M059J (cell line): ENCODE measurements at places on chromosomes 7 and 10.

- no peak for DNase-seq
Observed at GRCh38 chr10:102001435-102002068, 54.4 kb downstream of the ARMH3 start.

GRCh38 chr10:43689618-43689954 lies 40.9 kb upstream of the ZNF32 start:
- DNase-seq: no peak

DNA sequence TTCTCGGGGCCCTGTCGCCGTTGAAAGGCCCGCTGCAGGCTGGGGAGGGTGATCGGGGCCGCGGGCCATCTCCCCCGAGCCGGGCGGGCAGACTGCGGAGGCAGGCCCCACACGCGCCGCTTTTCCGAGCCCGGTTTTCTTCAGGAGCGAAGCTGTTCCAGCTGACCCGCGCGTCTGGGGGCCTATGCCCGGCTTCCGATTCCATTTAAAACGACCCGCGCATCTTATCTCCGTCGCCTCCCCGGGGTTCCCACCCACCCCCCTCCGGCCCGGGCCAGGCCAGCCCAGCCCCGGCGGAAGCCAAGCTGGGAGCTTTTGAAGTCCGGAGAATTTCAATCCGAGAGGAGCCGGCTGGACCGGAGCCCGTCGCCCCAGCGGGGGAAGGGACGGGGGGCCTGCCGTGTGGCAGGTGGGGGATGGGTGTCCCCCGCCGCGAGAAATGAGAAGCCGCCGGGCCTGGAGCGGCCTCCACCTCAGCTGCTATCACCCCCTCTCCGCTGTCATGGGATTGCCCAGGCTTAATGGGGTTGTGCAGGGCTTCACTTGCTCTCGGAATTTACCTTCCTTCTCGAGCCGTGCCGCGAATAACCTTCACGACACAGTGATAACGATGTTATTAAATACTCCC lies 3.1 kb upstream of the EVX1 start:
- DNase-seq: no peak

DNA sequence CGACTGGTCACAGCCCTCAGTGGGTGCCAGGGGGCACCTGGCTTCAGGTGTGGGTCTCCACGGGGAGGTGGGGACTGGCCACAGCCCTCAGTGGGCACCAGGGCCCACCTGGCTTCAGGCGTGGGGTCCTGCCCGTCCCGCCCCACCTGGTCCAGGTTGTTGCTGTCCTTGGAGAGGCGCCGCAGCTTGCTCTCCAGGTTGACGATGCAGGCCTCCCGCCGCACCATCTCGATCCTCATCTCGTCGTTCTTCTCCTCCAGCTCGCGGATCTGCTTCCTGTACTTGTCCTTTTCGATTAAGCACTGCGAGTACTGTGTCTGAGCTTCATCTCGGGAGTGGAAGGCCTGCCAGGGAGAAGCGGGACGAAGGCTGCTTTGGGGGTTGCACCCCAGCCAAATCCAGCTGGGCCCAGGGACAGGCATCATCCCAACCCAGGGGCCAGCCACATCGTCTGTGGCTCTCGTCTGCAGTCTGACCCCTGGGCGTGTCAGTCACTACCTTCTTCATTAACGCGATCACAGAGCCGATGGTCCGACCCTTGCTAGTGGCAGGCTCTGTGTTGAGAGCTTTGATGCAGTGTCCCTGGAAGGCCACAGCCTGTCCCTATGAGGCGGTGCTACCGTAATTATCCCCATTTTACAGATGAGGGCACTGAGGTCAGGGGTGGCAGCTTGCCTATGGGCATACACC lies 92.9 kb upstream of the GNA12 start:
- DNase-seq: no peak

DNA sequence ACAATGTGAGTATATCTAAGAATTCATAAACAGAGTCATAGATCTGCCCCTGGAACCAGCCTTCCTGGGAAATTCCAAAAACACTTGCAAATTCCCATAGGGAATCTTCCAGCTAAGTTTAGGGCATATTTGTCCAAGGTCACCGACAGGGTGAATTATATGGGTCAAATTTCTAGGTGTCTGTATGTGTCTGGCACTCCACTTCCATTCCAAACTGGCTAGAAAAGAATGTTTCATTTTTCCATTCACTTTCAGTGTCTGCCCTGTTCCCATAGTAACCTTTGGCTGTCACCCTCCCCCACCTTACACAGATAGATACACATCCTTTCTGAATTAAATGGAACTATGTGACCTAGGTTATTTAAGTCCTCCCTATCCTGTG lies 230.9 kb downstream of the CREB5 start:
- no peak for DNase-seq

- DNase-seq: no peak
Observed at GRCh38 chr7:26406433-26406832, 114.8 kb downstream of the SNX10 start.

DNA sequence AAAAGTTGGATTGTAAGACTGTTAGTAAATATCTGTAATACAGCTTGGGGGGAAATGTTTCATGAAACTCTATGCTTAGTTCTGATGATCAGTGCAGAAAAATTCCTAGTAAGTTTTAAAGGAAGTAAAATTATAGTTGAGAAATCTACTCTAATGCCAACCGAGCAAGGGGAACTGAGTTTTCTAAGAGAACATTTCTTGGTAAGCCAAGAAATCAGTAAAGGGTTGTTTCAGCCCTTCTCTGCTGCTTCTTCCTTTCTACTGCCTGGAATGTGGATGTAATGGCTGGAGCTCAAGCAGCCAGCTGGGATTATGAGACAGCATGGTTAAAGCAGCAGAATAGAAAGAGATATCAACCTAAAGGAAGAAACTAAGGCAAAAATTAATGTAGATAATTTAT lies 15.9 kb upstream of the AKR1B1 start:
- no peak for DNase-seq

DNA sequence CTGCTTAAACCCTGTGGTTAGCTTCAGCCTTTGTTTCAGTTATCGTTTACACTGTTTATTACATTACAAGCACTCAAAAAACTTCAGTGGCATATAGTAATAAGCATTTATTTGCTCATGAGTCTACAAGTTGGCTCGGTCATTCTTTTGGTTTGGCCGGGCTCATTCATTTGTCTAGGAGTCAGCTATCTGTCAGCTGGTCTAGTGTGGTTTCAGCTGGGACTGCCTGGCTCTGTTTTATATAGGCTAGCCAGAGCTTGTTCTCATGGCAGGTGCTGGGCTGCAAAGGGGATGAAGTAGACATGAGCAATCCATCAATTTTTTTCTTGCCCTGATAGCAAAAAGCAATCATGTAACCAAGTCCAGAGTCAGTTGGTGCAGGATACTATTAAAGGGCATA lies 103.6 kb downstream of the MKLN1 start:
- DNase-seq: peak; percentile 52

DNA sequence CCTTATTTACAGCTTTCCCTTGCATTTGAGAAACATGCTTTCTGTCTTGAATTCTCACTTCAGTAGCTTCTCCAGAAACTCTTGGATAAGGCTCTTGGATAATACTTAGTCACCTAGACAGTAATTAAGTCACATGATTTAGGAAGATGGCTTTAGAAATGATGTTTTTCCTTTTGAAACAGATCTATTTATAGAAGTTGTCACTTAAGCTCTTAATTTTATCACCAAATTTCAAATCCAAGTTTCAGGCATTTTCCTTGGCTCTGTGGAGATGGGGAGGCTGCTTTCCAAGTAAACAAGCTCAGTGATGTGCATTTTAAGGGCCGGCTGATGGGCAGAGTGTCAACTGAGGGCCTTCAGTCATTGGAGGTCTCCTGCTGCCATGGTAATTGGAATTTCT lies 130.3 kb downstream of the SRI start:
- no peak for DNase-seq

GRCh38 chr7:22114440-22114981 lies 168.8 kb upstream of the CDCA7L start:
- no peak for DNase-seq

DNA sequence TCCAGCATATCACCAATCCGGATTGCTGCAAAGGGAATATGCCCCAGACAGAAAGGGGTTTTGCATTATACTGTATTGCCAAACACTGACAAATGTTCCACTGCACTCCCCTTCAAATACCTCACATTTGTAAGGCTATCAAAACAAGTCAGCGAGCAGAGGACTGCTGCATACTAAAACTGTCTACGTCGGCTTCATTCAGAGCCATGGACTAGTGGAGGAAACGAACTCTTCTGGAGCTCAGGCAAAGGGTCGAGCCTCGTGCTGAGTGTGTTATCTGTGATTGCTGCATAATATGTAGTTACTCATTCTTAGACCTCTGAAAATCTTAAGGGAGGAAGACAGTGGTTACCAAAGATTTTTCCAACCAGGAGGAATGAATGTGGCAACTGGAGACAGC lies 200.2 kb downstream of the DYNC1I1 start:
- no peak for DNase-seq

DNA sequence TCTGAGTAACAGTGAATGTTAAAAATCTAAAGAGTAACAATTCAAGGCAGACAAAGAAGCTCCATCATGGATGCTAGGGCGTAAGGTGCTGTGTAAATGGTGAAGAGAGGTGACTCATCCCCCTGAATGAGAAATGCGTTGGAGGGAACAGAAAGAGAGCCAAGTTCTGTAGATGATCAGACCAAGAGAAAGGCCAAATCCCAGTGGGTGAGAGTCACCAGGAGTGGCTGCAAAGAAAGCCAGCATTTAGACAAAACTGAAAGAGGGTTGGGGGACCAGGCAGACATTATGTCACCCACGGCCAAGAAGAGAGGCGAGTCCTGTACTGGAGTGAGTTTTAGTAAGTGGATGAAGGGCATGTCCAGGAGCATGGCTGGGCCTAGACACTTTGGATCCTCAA lies 153.1 kb downstream of the TRIL start:
- DNase-seq: peak; percentile 86

GRCh38 chr10:44725404-44725803 lies 185.7 kb upstream of the TMEM72 start:
- peak; percentile 38 for DNase-seq

DNA sequence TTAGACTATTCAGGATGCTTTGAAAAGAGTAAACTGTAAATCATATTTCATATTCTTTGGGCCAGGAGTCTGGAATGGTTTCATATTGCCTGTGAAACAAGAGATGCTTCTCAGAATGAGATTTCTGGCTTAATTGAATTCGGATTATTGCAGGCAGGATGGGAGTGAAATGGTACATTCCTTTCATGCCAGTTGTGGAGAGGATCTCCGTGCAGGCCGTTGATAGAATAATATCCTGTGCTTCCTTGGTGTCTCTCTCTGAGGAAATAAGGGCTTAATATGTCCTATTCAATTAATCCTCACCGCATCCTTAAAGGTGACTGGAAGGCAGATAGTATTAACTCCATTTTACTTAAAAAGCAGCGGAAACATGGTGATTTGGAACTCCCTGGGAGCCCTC lies 56.6 kb downstream of the CUX1 start:
- no peak for DNase-seq

DNA sequence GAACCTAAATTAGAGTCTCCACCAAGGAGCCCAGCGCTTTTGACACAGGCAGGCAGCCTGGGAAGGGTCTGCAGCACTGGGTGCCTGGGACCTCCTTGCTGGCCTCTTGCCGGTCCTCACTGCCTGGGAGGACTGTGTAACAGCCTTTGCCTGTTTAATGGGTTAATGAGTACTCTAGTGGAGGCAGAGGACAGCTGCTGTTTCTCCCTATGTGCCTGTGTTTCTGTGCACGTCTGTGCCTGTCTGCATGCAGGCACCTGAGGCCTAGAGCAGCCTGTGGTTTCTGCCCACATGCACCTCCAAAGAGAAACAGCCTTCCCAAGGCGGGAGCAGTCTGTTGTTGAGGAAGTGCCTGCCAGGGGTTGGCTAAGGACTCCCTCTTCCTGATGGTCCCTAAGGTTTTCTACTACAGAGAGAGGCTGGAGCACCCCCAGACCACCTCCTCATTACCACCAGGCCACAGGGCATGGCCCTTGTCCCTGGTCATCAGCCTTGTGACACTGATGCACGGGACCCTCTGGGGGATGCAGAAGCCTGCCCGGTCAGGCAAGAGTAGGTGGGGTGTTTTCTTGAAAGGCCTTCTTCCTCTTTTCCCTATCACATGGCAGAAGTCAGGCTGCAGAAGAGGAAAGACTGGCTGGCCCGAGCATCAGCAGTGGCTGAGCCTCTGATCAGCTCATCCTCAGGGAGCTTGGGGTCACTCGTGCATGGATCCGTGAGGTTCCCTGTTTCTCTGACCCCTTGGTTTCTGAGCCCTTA lies 14.2 kb downstream of the SLC29A3 start:
- no peak for DNase-seq

GRCh38 chr7:45897042-45897690 lies 8.9 kb downstream of the IGFBP1 start:
- peak; percentile 89 for DNase-seq

- no peak for DNase-seq
Observed at GRCh38 chr7:110592557-110592956, 498.4 kb upstream of the LRRN3 start.

- no peak for DNase-seq
Observed at GRCh38 chr10:24382979-24383663, 174.2 kb downstream of the KIAA1217 start.

- DNase-seq: no peak
Observed at GRCh38 chr7:157811946-157812345, 475.1 kb downstream of the DNAJB6 start.

- peak; percentile 32 for DNase-seq
Observed at GRCh38 chr7:121202834-121203233, 126.0 kb upstream of the WNT16 start.

GRCh38 chr7:128859232-128860157 lies 3.2 kb upstream of the ATP6V1F start:
- DNase-seq: peak; percentile 40

DNA sequence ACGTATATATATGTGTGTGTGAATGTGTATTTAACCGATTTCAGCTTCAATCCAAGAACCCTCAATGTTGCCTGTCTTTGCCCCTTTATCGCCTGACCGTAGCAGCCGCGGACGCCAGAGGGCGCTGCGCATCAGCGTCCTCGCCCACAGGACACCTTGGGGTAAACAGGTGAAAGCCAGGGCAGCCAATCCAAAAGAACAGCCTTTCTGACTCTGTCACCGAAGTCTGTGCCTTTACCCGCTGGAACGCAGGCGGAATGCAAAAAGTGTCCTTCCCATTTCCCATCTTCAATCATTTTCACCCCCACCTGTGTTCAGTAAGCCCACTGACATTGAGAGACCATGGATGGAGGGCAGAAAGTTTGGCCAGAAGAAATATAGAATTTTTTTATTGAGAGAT lies 3.6 kb downstream of the NXPH1 start:
- DNase-seq: peak; percentile 9

- peak; percentile 78 for DNase-seq
Observed at GRCh38 chr7:151518105-151518946, 1.4 kb downstream of the RHEB start.

DNA sequence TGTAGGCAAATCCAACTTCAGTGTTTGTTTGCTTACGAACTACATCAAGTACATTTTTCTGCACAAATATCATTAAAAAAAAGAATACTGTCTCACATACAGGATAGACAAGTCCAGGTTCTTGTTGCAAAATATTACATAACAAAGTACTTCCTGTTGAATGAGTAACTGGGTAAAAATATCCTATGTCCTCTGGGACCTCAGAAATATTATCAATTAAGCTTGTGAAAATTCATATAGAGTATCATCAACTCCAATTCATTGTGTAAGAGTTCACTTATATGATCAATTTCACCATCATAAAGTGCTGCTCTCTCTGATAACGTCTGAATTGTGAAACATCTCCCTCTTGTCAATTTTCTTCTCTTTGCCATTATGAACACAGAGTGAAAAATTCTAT lies 22.6 kb downstream of the HERC4 start:
- no peak for DNase-seq

- DNase-seq: no peak
Observed at GRCh38 chr10:88237896-88238614, 345.1 kb downstream of the RNLS start.
